WTC11 (cell line): ENCODE measurements at places on chromosomes 13 and 19.
A peak's percentile ranks its signal among the peaks of the same experiment; 100 is the strongest.

GRCh38 chr13:60229708-60230272 lies 66.1 kb upstream of the DIAPH3 start:
- no peak for DNase-seq

- no peak for DNase-seq
Observed at GRCh38 chr19:11322269-11323024, 17.0 kb downstream of the RAB3D start.

- DNase-seq = no peak
Observed at GRCh38 chr19:30004403-30004802, 62.4 kb downstream of the URI1 start.

GRCh38 chr13:24784319-24784718 lies 20.4 kb downstream of the RNF17 start:
- DNase-seq = no peak

DNA sequence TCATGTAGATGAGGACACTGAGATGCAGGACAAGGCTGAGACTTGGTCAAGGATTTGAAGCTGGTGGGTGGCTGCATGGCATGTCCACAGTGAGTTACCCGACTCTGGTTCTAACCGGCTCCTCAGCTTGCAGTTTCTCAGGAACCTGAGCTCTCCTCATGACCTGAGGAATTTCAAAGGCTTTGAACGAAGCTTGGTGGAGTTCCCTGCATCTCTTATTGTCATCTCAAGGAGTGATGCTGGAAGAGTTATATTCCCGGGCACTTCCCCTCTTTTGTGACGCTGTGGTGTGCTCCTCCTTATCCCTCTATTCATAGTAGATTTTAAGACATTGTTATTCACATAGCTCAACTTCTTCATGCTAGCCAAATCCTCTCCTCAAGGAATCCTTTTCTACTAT lies 500.1 kb upstream of the HTR2A start:
- DNase-seq = peak; percentile 12

DNA sequence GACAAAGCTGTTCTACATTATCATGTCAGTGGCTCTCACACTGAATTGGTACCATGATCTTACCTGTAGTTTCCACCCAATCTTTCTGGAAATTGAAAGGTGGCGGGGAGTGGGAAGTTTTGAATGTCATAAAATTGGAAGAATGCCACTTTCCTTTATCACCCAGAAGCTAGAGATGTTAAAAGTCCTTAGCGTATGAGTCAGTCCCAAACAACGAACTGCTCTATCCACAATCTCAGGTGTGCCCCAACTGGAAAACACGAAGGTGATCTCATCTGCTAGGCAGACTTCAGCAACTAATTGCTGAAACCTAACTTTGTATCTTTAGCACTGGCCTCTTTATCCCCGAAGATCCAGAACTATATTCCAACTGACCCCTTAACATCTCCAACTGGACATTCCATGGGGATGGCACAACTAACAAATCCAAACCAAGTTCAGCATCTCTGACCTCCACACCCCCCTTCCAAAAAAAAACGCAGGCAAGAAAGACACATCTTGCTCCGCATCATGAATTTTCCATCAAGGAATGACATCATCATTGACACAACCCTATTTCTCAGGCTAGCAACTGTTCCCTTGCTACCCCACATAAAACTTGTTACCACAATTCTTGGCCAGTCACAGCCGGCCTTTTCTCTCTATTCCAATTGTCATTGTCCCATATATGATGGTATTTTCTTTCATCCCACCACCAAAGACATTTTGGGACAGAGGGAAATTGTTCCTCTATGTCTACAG lies 175.4 kb downstream of the KLF12 start:
- DNase-seq = no peak

- no peak for DNase-seq
Observed at GRCh38 chr13:27851096-27851850, 59.0 kb downstream of the GSX1 start.

DNA sequence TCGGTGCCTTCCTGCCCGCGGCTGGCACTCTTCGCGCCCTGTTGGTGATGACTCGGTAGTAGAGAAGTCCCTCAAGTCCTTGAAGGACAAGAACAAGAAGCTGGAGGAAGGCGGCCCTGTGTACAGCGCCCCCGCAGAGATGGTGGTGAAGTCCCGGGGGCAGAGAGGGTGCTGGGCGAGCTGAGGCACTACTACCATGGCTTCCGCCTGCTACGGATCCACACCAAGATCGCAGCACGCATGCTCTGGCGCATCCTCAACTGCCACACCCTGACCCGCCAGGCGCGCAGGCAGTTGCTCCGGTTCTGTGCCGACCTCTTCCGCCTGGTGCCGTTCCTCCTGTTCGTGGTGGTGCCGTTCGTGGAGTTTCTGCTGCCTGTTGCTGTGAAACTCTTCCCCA lies 11.1 kb downstream of the ZSCAN1 start:
- no peak for DNase-seq

DNA sequence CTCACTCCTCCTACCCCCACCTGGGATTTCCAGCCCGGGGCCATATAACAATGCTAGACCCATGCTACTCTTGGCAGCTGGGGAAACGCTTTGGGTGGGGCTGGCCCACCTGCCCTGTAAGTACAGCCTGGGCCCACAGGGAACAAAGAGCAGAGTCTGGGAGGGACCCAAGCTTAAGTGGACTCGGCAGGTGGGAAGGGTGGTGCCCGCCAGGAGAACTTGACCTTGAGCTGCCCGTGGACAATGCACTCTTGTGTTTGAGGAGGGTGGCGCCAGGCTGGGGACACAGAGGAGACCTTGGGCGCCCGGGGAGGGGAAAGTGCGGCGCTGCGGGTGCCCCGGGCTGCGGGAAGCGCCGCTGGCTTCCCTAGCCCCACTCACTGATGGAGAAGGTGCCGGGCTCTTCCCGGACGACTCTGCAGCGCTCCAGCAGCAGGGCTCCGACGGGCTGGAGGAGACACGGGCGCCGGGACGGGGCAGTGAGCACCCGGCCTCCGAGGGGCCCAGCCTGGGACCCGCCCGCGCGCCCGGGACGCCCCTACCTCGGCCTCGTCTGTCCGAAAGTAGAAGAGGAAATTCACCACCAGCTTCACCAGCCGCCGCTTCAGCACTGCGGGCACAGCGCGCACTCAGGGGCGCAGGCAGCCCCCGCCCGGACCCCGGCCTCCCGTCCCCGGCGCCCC lies 607 bp downstream of the PLEKHJ1 start:
- DNase-seq = no peak
